KG1 (cell line): ENCODE measurements at places on chromosomes 1 and 21.

DNA sequence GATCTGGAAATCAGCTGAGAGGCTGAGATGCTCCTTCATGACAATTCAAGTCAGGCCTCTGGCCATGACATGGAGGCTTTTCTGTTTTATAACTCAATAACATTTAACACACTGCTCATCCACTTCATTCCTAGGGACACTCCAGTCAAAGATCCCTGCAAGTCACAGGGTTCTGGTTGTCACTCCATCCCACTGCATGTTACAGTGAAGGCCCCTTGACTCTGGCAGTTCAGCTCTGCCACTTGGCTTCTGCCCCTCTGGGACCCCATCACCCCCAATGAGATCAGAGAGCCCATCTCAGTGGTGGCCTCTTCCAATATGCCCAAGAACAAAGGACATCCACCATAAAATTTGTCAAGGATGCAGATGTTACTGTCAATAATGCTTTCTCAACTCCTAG, 10.0 kb upstream of the FAM110D start:
- DNase-seq: no peak

- no peak for DNase-seq
These were observed 381.6 kb downstream of the SIPA1L2 start for GRCh38 chr1:232248276-232248820.

GRCh38 chr1:24970926-24971875, 41.1 kb upstream of the RUNX3 start:
- DNase-seq: no peak

DNA sequence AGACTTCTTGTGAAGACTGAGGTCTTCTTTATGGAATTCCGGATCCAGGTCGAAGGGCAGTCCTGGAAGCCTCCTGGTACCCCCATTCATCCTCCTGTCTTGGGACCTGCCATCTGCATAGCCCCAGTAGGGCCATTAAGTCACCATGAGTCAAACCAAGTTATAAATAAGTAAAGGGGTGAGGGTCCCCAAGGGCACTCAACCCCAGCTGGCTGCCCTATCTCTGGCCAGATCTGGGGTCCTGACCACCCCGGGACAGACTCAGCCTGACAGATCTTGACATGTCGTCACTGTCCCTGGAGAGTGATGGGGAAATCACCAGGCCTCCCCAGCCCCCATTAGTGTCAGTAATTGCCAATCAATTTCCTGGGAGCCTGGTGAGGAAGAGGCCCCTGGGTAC, 108.7 kb downstream of the EPHB2 start:
- DNase-seq: no peak

GRCh38 chr1:196148367-196148970, 459.8 kb downstream of the KCNT2 start:
- DNase-seq: peak; percentile 43

DNA sequence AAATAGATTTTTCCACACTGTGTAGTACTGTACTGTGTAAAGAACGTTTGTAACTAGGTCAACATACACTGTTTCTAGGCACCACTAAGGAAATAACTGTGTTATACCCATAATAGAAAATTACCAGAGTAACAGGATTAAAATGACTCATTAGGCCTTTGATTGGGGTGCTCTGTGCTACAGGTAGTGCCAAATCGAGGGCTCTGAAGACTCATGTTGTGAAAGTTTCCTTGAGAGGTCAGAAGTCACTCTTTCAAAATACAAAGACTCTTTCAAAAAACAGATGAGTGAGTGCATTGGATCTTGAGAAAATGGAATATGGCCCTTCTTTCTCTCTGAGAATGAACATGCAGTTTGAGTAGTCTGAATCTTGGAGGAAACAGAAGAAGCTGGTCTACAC, 143.0 kb downstream of the MRPL39 start:
- DNase-seq: no peak

GRCh38 chr1:213154056-213154685, 103.1 kb downstream of the RPS6KC1 start:
- DNase-seq: no peak

DNA sequence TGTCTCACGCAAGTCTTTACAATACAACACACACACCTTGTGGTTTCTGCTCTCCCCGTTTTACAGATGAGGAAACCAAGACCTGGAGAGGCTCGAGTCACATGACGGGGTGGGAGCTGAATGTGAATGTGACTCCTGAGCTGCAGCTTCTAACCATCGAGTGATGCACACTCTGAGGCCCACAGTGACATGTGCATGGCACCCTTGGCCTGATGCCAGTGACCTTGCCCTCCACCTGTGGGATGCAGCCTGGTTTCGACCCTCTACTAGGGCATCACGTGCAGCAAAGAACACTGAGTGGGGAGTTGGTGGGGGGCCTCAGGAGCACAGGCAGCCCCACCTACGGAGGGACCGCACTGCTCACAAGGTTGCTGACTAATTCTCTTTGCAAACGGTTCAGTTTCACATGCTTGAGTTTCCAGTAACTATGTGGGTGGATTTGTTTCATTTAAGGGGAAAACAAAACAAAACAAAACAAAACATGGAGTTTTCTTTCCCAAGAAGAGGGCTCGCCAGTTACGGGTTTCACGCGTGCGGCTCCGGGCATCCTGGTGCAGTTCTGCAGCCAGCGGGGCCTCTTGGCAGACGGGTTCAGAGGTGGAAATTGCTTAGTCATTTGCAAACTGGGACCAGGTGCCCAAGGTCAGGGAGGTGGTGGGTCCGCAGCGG, 22.9 kb downstream of the SPSB1 start:
- DNase-seq: no peak

GRCh38 chr1:41489561-41489960, 5.1 kb upstream of the EDN2 start:
- DNase-seq: no peak

DNA sequence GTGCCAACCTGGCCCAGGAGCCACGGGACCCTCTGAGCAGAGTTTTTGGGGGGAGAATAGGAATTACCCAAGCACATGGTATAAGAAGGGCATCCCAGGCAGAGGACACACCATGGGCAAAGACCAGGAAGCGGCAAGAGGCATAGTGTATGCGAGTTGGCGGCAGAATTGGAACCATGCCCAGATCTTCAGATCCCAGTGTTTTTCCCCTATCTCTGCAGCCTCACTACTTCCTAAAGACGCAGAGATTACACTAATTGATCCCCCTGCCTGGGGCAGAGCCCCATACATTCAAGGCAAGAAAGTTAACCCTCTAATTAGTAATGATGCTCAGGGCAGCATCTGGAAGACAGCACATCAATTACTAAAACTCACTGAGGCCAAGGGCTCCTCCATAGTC, 48.2 kb downstream of the SYT2 start:
- no peak for DNase-seq
